T-cell (primary cell): ENCODE measurements at places on chromosomes 1 and 21.

GRCh38 chr1:2607641-2608091 lies 21.1 kb downstream of the PRXL2B start:
- no peaks in the 10 kb centered on the region for H3K36me3 ChIP-seq
- H3K27ac ChIP-seq = no peak overlapping the region
- no peak for DNase-seq
- peaks cover 5% of the 10 kb centered on the region for H3K4me1 ChIP-seq
- peaks cover 48% of the 10 kb centered on the region for H3K27me3 ChIP-seq
- no peak overlapping the region for H3K4me3 ChIP-seq

DNA sequence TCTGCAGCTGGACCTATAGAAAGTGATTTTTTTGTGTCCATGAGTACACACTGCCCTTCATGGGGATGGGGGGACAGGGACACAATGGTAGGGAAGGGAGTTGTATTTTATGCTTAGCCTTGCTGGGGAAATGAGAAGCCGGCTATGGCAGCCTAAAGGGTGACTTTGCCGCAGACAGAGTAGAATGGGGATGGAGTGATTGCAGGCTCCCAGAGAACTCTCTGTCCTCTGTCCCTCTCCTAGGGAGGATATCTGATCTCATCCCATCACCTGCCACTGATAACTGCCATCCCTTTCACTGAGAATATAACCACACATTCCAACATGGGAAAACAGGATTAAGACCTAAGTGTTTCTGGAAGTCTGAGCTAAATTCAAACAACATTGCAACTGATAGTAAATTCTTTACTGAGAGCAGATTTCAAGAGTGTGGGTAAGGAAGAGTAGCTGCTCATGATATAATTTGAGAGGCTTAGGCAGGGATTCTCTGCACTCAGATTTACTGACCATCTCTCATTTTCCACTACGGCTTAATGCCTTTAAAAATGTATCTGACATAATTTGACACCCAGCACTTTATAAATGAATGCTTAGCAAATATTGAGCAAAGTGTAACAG lies 13.9 kb downstream of the SH2D1B start:
- H3K4me1 ChIP-seq = no peaks in the 10 kb centered on the region
- H3K27me3 ChIP-seq = peaks cover 6% of the 10 kb centered on the region
- no peak for DNase-seq

GRCh38 chr21:33434770-33435360 lies 31.7 kb downstream of the IFNGR2 start:
- peak overlapping the region; percentile 6 for H3K27ac ChIP-seq
- H3K4me3 ChIP-seq = no peak overlapping the region
- no peaks in the 10 kb centered on the region for H3K27me3 ChIP-seq
- H3K4me1 ChIP-seq = no peaks in the 10 kb centered on the region

GRCh38 chr1:181062836-181063428 lies 25.6 kb upstream of the IER5 start:
- peaks cover 11% of the 10 kb centered on the region for H3K4me1 ChIP-seq
- peaks cover 8% of the 10 kb centered on the region for H3K36me3 ChIP-seq
- no peak for DNase-seq
- no peak overlapping the region for H3K4me3 ChIP-seq
- H3K27ac ChIP-seq = peak overlapping the region; percentile 65

DNA sequence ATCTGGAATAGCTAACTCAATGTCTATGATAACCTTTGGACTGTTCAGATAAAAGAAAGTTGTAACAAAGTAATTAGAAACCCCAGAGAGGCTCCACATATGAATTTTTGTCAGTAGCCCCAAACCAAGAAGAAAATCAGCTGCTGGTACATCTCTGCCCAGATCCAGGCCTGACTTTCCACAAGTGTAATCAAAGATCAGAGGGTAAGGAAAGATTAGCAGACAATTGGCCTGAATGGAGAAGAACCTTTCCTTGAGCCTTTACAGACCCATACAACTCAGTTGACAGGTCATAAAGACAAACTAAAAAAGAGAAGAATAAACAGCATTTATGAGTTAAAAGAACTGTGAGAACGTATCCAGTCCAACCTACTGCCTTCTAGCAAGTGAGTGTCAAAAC lies 366.7 kb upstream of the PKN2 start:
- no peaks in the 10 kb centered on the region for H3K36me3 ChIP-seq
- no peaks in the 10 kb centered on the region for H3K27me3 ChIP-seq
- no peak for DNase-seq
- no peak overlapping the region for H3K4me3 ChIP-seq

DNA sequence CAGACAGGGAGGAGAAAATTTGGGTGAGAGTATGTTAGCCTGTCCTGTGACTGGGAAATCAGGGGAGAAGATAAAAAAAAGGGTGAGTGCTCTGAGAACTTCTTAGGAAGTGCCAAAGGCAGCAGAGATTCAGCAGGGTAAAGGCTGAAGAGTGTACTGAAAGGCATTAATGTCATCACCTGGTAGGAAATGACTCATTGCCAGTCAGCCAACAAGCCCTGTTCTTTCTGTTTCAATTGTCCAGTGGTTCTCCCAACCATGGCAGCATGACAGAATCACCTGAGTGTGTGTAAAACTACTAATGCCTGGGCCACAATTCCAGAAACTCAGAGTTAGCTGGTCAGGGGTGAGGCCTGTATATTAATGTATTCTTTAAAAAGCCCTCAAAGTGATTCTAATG lies 83.5 kb downstream of the INTS7 start:
- no peak for DNase-seq
- H3K27ac ChIP-seq = no peak overlapping the region
- peaks cover 3% of the 10 kb centered on the region for H3K36me3 ChIP-seq
- H3K4me1 ChIP-seq = peaks cover 4% of the 10 kb centered on the region
- H3K4me3 ChIP-seq = no peak overlapping the region
- H3K27me3 ChIP-seq = no peaks in the 10 kb centered on the region

GRCh38 chr1:98386675-98387440 lies 274.7 kb upstream of the SNX7 start:
- H3K27me3 ChIP-seq = no peaks in the 10 kb centered on the region
- H3K36me3 ChIP-seq = no peaks in the 10 kb centered on the region
- no peak overlapping the region for H3K4me3 ChIP-seq
- peaks cover 16% of the 10 kb centered on the region for H3K4me1 ChIP-seq
- no peak for DNase-seq

DNA sequence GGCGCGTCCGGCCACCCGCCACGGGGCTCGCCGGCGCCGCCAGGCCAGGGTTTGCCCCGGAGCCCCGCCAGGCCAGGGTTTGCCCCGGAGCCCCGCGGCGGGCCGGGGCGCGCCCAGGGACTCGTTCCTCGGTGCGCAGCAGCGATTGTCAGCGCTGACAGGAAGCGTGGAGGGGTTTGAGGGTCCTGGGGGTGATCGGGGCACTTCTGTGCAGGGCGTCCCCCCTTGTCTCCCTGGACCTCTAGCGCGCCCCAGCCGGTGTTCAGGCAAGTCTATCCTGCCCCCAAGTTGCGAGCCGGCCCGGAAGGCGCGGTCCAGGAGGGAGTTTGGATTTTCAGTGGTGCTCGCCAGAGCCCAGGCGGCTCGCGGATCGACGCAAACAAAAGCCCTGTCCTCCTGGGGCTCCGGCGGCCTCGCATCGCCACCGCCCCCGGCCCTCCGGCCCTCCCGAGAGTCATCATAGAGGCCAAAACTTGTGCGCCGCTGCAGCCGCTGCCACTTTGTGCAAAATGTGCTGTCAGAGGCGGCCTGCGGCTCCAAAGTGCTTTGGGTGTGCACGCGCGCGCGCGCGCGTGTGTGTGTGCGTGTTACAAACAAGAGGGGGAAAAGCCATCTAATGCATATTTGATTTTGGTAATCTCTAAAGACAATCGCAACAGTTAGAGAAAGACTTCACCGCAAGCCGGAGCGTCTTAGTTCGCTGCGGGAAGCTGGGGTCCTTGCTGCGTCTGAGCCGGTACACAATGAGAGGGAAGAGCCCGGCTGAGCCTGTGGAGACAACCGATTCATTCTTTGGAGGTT lies 1.0 kb downstream of the ROR1 start:
- DNase-seq = no peak
- H3K36me3 ChIP-seq = no peaks in the 10 kb centered on the region
- peak overlapping the region; percentile 83 for H3K4me3 ChIP-seq
- H3K4me1 ChIP-seq = peaks cover 5% of the 10 kb centered on the region

DNA sequence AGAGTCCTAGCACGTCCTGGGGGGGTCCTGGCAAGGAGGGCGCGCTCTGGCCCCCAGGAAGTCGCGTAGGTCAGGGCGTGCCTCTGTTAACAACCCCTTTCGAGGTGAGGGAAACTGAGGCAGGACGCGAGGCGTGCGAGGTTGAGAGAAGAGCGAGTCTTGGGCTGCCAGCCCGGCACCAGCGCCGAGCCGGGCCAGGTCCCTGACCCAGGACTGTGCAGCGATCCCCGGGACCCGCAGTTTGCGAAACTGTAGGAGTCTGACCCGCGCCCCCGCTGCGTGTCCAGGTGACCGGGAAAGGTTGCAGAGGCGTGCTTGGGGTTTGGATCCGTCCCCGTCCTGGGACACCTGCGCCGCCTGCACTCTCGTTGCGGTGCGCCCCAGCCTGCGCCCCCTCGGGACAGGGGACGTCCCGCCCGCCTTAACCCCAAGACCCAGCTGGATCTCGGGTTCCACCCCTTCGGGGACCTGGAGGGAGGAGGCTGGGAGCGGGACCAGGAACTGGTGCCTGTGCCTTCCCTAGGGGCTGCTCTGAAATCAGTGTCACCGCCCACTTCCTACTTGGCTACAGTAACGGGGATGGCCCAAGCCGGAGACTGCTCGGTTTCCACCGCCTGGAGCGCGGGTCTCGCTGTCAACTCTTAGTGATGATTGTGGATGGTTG lies 493 bp downstream of the DISC1 start:
- no peak for DNase-seq
- peak overlapping the region; percentile 79 for H3K4me3 ChIP-seq
- H3K27ac ChIP-seq = peak overlapping the region; percentile 64
- H3K27me3 ChIP-seq = peaks cover 4% of the 10 kb centered on the region
- H3K4me1 ChIP-seq = peaks cover 26% of the 10 kb centered on the region
- H3K36me3 ChIP-seq = no peaks in the 10 kb centered on the region

DNA sequence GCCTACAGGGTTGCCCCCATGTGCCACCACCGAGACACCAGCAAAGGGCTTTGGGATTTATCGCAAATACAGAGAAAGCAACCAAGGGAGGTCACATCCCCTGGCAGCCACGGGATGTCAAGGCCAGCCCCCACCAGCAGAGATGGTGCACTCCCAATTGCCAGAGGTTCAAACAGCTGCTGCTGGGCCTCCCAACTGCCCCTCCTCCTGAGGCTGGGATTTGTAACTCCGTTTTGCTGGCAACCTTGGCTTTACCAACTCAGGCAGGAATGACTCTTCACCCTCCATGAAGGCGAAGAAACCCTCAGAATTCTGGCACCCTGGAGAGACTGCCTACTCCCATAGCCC lies 11.6 kb downstream of the TMEM53 start:
- H3K27me3 ChIP-seq = no peaks in the 10 kb centered on the region
- DNase-seq = no peak
- H3K36me3 ChIP-seq = no peaks in the 10 kb centered on the region
- peaks cover 13% of the 10 kb centered on the region for H3K4me1 ChIP-seq

GRCh38 chr1:2399890-2400575 lies 8.4 kb downstream of the RER1 start:
- no peak overlapping the region for H3K27ac ChIP-seq
- no peak overlapping the region for H3K4me3 ChIP-seq
- no peaks in the 10 kb centered on the region for H3K27me3 ChIP-seq

GRCh38 chr1:185170291-185170848 lies 13.4 kb downstream of the SWT1 start:
- H3K4me3 ChIP-seq = no peak overlapping the region
- no peaks in the 10 kb centered on the region for H3K4me1 ChIP-seq
- DNase-seq = peak; percentile 26
- no peak overlapping the region for H3K27ac ChIP-seq
- peaks cover 8% of the 10 kb centered on the region for H3K36me3 ChIP-seq

DNA sequence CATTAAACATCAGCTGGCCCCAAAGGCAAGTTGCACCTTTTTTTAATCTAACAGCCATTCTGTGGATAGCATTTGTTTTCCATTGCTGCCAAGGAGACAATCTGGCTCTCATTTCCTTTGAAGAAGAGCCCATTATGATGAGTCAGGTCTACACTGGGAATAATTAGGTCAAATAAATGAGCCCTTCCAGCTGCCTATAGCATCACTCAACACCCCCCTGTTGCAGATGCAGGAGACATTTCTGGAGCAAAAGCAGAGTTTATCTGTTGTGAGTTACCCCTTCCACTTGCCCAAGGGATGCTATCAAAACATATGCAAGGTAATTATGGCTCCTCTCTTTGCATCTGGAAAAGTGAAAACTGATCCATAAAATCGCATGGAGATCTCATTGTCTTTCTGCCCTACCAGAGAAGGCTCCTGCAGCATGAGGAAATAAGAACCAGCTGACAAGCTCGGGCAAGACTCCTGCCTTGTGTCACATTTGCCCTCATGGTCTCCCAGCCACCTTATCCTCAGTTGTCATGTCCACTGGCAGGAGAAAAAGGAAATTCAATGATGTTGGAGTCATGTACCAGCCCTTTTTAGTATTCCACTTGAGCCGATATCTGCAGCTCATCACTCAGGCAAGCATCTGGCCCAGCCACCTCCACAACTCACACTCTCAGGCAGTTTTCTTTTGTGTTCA lies 135.9 kb downstream of the SLC30A10 start:
- H3K27me3 ChIP-seq = no peaks in the 10 kb centered on the region
- no peak overlapping the region for H3K27ac ChIP-seq
- DNase-seq = no peak
- H3K4me1 ChIP-seq = no peaks in the 10 kb centered on the region
- no peak overlapping the region for H3K4me3 ChIP-seq

- peak overlapping the region; percentile 96 for H3K27ac ChIP-seq
- H3K27me3 ChIP-seq = no peaks in the 10 kb centered on the region
- DNase-seq = no peak
- no peaks in the 10 kb centered on the region for H3K36me3 ChIP-seq
- H3K4me1 ChIP-seq = peaks cover 15% of the 10 kb centered on the region
- H3K4me3 ChIP-seq = no peak overlapping the region
Measured at GRCh38 chr1:174157157-174157806, 2.0 kb upstream of the RABGAP1L start.

GRCh38 chr1:119660253-119661083 lies 12.4 kb upstream of the ZNF697 start:
- H3K4me1 ChIP-seq = no peaks in the 10 kb centered on the region
- H3K27ac ChIP-seq = no peak overlapping the region
- no peak overlapping the region for H3K4me3 ChIP-seq
- no peak for DNase-seq
- H3K36me3 ChIP-seq = no peaks in the 10 kb centered on the region

GRCh38 chr21:29055080-29055479 lies 18.4 kb downstream of the CCT8 start:
- H3K36me3 ChIP-seq = peaks cover 14% of the 10 kb centered on the region
- no peaks in the 10 kb centered on the region for H3K4me1 ChIP-seq
- no peak for DNase-seq
- H3K4me3 ChIP-seq = no peak overlapping the region
- H3K27ac ChIP-seq = no peak overlapping the region
- no peaks in the 10 kb centered on the region for H3K27me3 ChIP-seq

GRCh38 chr1:6730880-6731279 lies 29.3 kb upstream of the DNAJC11 start:
- no peaks in the 10 kb centered on the region for H3K36me3 ChIP-seq
- no peak for DNase-seq
- H3K27ac ChIP-seq = no peak overlapping the region

GRCh38 chr1:21064057-21064456 lies 112.6 kb downstream of the EIF4G3 start:
- no peaks in the 10 kb centered on the region for H3K27me3 ChIP-seq
- no peak for DNase-seq
- no peaks in the 10 kb centered on the region for H3K4me1 ChIP-seq
- H3K27ac ChIP-seq = no peak overlapping the region
